ENCODE measurements at places on chromosomes 2 and 18.

DNA sequence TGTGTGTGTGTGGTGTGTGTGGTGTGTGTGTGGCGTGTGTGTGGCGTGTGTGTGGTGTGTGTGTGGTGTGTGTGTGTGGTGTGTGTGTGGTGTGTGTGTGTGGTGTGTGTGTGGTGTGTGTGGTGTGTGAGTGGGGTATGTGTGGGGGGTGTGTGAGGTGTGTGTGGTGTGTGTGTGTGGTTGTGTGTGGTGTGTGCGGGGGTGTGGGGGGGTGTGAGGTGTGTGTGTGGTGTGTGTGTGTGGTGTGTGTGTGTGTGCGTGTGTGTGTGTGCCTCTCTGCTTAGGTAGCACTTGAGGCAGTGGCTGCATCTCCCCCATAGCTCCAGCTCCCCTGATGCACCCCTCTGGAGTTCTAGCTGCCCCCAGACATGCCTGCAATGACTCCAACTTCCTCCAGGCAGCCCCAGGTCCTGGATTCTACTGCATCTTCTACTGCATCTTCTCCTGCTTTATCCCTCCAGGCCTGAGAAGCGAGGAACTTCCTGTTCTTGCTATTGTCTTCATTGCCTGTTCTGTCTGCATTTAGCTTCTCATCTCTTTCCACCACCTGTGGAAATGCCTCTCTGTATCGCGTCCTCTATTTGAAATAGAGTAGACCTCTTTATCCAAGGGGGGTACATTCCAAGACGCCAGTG, 22.2 kb upstream of the MLPH start:
- DNase-seq: no peak

DNA sequence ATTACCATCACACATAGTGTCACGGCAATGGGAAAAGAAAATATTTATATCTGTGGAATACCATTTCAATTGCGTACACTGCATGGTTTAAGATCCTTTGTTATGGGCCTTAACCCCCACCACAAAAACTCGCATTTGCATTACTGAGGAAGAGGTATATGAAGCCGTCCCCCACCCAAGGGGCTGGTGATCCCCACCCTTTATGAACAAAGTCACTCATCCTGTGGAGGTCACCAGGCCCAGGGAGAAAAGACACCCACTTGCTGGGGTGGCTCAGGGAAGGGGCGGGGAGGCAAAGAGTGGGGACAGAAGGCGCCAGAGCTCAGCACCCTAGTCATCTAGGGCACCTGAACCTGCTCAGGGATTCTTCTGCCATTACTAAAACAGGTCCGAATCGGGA, 133.8 kb downstream of the ZNF516 start:
- no peak for DNase-seq

- no peak for DNase-seq
These were observed 312.1 kb upstream of the CHST9 start for GRCh38 chr18:27497246-27497645.

- DNase-seq: peak; percentile 39
These were observed 331.6 kb downstream of the SETBP1 start for GRCh38 chr18:45012286-45012685.

DNA sequence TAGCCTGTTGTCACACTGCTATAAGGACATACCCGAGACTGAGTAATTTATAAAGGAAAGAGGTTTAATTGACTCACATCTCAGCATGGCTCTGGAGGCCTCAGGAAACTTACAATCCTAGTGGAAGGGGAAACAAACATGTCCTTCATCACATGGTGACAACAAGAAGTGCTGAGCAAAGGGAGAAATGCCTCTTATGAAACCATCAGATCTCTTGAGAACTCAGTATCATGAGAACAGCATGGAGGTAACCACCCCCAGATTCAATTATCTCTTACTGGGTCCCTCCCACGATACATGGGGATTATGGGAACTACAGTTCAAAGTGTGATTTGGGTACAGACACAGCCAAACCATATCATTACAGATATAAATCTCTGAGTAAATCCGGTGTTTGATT, 148.7 kb downstream of the PRPF40A start:
- no peak for DNase-seq

DNA sequence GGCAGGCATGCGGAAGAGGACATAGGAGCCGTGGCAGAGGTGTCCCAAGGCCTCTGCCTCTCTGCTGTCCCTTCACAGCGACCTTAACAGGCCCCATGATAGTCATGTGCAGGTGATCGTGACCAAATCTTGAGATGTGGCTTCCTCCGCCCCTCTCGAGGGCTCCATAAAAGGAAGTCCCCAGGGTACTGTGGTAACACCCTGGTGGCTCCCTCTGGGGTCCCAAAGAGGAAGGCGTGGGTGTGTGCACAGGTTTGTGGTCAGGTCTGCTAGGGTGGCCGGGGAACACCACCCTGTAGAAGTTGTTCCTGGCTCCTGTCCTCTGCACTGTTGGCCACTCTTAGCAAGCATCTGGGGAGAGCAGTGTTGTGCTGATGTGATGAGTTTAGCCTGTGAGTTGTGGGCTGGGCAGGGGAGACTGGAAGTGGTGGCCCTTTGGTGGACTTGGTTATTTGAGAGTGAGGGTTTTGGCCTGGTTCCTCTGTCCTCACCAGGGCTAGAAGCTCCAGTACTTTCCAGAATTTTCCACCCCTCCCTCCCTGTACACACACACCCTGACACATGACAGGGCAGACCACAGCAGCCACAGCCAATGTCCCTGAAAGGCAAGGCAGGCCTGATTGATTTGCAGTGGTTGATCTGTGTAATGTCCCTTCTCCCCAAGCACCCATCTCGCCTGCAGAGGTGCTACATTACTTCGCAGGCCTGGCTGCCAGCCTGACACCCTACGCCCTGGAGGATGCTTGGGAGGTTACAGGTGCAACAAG, 68.9 kb upstream of the BOD1L2 start:
- no peak for DNase-seq

- no peak for DNase-seq
These were observed 209.7 kb upstream of the COPS8 start for GRCh38 chr2:236875906-236876505.
